ENCODE measurements at places on chromosomes 1 and 21.

DNA sequence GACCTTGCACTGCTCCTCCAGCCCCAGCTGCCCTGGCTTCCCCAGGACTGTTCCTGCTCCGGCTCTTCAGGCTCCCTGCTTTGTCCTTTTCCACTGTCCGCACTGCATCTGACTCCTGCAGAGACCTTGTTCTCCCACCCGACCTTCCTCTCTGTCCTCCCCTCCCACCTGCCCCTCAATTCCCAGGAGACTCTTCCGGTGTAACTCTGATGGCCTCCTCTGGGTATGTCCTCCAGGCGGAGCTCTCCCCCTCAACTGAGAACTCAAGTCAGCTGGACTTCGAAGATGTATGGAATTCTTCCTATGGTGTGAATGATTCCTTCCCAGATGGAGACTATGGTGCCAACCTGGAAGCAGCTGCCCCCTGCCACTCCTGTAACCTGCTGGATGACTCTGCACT is 550 bp downstream of the ACKR1 start:
- DNase-seq = no peak

DNA sequence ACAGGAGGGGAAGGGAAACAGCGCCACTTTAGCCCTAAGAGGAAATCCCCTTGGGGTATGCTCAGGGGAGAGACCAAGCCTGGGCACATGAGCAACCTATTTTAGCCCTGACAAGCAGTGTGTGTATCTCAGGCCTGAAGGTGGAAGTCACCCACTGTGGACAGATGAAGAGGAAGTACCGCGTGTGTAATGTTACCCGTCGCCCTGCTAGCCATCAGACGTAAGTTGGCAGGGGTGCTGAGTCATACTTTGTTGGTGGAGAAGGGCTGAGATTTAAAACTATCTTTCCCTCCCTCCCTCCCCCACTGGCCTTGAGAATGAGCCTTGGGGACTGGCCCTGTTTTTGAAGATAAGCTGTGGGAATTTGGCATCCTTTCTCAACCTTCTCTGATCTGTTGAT is 11.2 kb downstream of the AGO1 start:
- DNase-seq = peak; percentile 38

DNA sequence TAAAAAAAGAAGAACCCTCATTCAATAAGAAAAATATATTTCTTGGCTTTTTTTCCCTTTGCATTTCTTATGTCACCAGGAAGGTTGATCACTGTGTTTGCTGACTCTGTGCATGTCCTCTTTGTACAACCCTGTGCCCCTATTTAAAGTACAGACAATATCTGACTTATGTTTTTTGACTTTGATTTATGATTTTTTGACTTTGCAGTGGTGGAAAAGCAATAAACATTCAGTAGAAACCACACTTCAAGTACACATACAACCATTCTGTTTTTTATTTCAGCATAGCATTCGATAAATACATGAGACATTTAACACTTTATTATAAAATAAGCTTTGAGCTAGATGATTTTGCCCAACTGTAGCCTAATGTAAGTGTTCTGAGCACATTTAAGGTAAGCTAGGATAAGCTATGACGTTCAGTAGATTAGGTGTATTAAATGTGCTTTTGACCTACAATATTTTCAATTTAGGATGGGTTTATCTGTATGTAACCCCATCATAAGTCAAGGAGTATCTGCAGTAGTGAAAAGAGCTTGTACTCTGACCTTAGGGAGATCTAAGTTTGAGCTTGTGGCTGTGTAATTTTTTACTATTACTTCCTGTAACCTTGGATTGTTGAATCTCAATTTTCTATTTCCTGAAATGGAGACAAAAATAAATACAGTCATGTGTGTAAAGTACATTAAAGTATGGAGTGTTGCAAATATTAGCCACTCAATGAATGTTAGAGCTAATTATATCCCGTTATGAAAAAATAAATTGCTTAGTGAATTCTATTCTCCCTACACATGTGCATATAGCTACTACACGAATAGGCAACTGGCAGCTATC is 1.2 kb downstream of the RNASEL start:
- DNase-seq = no peak

- DNase-seq = no peak
Observed at GRCh38 chr1:222521299-222522104, 26.4 kb downstream of the HHIPL2 start.

DNA sequence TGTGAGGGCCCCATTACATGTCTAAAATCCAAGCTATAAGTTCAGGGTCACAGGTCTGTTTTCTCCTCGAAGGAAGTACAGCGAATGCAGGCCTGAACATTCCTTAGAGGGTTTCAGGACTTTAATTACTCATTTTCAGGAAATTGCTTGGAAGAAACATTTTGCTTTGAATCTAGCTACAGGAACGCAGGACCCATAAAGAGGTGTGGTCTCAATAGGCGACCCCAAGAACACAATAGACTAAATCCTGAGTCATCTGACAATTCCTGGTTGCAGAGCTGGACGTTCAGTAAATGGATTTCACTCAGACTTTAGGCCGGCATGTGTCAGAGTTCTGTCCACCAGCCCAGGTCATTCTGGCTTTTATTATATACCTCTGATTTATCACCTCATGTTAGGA is 1.0 kb upstream of the ERG start:
- DNase-seq = no peak

DNA sequence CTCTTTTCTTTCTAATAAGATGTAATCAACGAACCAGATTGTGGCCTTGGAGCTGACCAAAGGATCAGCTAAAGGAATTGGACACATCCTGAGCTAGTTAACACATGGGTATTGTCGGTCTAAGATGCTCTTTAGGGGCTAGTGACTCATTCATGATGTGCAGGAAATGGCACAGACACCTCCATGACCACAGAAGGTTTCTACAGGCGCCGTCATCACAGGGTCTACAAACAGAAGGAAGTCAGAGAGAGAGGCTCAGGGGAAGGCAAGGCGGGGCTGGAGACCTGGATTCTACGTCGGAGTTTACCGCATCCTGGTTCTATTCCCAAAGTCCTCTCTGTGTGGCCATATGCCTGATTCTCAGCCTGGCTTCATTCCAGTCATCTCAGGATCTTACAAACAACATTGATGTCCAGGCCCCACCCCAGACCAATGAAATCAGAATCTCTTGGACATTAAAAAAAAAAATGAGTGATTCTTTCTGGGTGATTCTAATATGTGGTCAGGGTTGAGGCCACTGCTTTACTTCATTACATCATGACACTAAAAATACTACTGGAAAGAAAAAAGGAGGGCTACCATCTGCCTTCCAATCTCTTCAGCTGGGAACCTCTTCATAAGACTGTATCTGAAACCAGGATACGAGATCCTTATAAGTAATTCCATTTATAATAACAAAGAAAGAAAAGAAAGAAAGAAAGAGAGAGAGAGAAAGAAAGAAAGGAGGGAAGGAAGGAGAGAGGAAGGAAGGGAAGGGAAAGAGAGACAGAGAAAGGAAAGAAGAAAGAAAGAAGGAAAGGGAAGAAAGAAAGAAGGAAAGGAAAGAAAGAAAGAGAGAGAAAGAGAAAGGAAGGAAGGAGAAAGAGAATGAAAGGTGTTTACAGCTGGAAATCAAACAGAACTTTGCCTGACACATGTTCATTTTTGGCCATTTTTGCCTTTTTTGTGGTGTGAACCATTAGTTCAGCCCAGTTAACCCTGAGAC is 11.6 kb upstream of the KCNJ15 start:
- DNase-seq = no peak

- no peak for DNase-seq
Observed at GRCh38 chr1:178168536-178168935, 74.6 kb downstream of the RASAL2 start.

DNA sequence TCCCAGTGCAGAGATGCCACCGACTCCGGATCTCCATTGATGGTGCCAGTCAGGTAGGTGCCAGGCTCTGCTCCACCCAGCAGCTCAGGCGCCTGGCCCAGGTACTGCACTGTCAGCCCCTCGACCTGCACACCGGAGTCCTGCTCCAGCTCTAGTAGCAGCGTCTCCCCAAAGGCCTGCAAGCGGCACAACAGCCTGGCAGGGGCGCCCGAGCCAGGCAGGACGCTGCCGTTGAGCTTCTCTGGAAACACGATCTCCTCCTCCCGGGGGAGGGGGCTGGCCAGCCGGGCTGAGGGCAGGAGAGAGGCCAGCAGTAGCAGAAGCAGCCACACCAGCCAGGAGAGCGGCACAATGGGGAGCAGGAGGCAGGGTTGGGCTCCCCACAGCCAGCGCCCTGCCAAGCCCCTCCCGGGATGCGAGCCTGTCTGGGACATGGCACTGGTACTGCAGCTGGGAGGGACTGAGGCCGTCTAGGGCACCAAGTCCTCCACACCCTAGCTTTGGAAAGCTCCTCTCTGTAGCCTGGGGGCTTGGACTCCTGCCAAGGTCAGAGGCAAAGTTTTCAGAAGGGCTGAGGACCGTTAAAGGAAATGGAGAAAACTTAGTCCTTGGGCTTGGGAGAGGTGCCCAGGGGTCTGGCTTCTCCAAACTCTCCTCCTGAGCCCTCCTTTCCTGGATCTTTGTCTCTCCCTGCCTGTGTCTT is 509 bp downstream of the ADAMTS4 start:
- no peak for DNase-seq

GRCh38 chr21:34517039-34517438 is 5.0 kb upstream of the KCNE1 start:
- DNase-seq = no peak

DNA sequence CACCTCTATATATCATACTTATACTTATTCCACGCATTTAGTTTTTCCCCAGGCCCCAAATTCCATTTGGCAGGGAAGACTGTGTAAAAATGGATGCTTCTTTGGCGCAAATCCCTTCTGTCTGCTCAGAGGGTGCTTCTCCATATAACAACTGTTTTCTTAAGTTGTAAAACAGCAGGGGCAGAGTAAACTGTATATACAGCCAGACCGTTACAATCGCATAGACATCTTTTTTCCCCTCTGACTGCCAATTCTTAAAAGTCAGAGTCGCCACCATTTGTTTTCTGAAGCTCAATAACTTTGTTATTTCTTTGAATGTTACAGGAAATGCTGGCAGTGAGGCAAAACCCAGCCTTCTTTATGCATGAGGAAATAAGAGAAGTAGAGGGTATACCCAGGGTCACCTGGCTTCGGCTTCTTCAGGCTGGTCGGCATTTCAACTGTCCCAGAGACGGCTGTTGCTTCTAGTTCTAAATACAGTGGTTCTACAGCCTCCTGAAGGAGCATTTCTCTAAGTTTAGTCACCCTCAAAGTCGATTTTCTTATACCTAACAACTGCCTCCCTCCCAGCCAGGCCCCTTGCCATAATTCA is 188.4 kb downstream of the CLIC6 start:
- DNase-seq = no peak

GRCh38 chr1:166590161-166590560 is 249.1 kb upstream of the POGK start:
- no peak for DNase-seq

DNA sequence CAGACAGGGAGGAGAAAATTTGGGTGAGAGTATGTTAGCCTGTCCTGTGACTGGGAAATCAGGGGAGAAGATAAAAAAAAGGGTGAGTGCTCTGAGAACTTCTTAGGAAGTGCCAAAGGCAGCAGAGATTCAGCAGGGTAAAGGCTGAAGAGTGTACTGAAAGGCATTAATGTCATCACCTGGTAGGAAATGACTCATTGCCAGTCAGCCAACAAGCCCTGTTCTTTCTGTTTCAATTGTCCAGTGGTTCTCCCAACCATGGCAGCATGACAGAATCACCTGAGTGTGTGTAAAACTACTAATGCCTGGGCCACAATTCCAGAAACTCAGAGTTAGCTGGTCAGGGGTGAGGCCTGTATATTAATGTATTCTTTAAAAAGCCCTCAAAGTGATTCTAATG is 83.5 kb downstream of the INTS7 start:
- no peak for DNase-seq

- DNase-seq = no peak
Observed at GRCh38 chr1:6358757-6359201, 34.8 kb downstream of the ACOT7 start.

DNA sequence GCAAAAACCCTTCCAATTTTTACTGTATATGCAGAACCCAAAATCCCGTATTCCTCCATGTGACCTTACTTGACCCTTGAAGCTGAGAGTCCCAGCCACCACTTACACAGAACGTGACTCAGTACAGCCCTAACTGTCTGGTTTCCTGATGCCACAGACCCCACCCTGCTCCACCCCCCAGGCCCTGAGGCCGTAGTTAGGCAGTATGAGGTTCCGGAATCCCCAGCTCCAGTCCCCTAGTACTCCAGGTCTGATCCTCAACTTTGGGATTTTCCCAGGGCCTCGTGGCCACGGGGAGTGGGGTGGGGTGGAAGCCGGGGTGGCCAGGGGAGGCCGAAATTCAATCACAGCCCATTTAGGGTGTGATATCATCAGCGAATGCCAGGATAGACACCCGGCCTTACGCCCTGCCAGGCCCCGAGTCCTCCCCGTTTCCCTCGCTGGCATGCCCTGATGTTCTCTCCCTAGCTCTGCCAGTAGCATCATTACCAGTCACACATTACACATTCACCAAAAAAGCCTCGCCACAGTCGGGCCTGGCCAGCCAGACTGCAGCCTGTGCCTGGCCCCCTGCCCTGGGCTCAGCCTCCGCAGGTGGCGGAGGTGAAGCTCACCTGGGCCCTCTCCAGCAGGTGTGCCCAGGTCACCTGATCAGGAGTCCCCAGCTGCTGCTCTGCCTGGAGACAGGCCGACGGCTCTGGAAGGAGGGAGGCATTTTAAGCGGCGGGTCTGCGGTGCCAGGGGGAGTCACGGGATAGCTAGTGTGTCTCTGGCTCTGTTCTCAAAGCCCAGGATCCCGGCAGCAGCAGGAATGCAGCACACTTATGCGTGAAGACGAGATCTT is 70.8 kb downstream of the SCCPDH start:
- DNase-seq = peak; percentile 56

GRCh38 chr1:41882068-41882477 is 36.6 kb downstream of the HIVEP3 start:
- no peak for DNase-seq

DNA sequence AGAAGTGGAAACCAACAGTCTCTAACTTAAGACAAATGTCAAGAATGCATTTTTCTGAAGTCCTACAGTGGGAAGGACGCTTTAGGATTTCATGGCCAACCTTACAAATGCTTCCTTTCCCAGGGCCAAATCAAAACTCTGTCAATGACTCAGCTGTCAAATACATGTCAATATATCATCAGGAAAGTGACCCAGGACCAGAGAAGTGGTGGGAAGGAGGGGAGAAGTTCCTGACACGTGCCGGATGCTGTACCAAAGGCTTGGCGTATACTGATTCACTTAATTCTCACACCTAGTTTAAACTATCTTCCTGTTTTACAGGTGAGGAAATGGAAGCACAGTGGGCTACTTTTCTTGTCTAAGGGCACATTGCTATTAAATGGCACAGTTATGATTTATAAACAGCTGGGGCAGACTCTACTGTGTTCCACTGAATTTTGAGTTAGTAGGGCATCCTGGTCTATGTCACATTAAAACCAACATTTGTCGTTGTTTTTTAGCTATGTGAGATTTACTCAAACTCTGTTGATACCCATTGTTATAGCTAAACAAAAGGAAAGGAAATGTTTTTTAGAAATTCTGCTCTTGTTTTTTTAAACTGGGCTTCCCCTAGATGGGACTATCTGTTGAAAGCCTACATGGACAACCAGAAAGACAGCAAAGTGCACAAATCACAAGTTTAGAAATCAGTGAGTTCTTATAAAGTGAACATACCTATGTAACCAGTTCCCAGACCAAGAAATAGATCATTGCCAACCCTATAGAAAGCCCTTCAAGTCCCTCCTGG is 208.2 kb upstream of the SGIP1 start:
- no peak for DNase-seq

- no peak for DNase-seq
Observed at GRCh38 chr1:233788687-233789086, 115.8 kb upstream of the SLC35F3 start.
